ENCODE measurements at places on chromosomes 1 and 21. TPM values are rescaled to one million over a fixed set of nuclear protein-coding genes. Genes with fewer than 3 reads are reported as not detected.

FMO2 gene
- not detected for total RNA-seq

SPATA46 gene
- total RNA-seq = not detected

C1orf53 gene
- 7.8 TPM for total RNA-seq

TMEM125 gene
- total RNA-seq = not detected

MYBPHL gene
- not detected for total RNA-seq

LHX4 gene
- 0.80 TPM for total RNA-seq

WNT4 gene
- 0.67 TPM for total RNA-seq

TBX19 gene
- 0.93 TPM for total RNA-seq

ZNF695 gene
- 1.2 TPM for total RNA-seq

FAAH gene
- total RNA-seq = 0.77 TPM

SIM2 gene
- 11.7 TPM for total RNA-seq

S100A5 gene
- total RNA-seq = 0.42 TPM

CYP4X1 gene
- total RNA-seq = not detected

PLEKHN1 gene
- total RNA-seq = 6.4 TPM

PCNX2 gene
- 11.9 TPM for total RNA-seq

MMP23B gene
- total RNA-seq = 0.51 TPM

IRF6 gene
- total RNA-seq = 0.10 TPM

CFAP107 gene
- total RNA-seq = not detected

CD1B gene
- not detected for total RNA-seq

C1orf115 gene
- 5.8 TPM for total RNA-seq

RHOU gene
- total RNA-seq = 6.7 TPM

SPATA45 gene
- total RNA-seq = not detected

EFNA1 gene
- total RNA-seq = 34.4 TPM

SLFNL1 gene
- total RNA-seq = not detected

KIF26B gene
- 0.16 TPM for total RNA-seq

LORICRIN gene
- total RNA-seq = not detected

TGFB2 gene
- 23.5 TPM for total RNA-seq

CD160 gene
- total RNA-seq = not detected

OR6N1 gene
- total RNA-seq = not detected

CACNA1S gene
- not detected for total RNA-seq

CTNNBIP1 gene
- 12.7 TPM for total RNA-seq

SELL gene
- 0.10 TPM for total RNA-seq

SPRR2A gene
- not detected for total RNA-seq

DISP3 gene
- total RNA-seq = 0.15 TPM

SFN gene
- 623 TPM for total RNA-seq

CCDC17 gene
- 0.37 TPM for total RNA-seq

VANGL2 gene
- total RNA-seq = 1.0 TPM

CLDN8 gene
- not detected for total RNA-seq

NES gene
- 1.2 TPM for total RNA-seq

CHI3L1 gene
- not detected for total RNA-seq

NENF gene
- 144 TPM for total RNA-seq

AGMAT gene
- 7.9 TPM for total RNA-seq

OLIG2 gene
- not detected for total RNA-seq

OVAAL gene
- not detected for total RNA-seq

PLA2G2C gene
- not detected for total RNA-seq

KRTAP19-3 gene
- not detected for total RNA-seq

SLAMF8 gene
- total RNA-seq = not detected

Measured in A549 treated with RU486 at 1 μM for 4 hours (cell line).